Renal pelvis (tissue), 12 donors: ENCODE measurements at places on chromosomes 16 and 17. TPM values are rescaled to one million over a fixed set of nuclear protein-coding genes. Genes with fewer than 3 reads are reported as not detected.

DNA sequence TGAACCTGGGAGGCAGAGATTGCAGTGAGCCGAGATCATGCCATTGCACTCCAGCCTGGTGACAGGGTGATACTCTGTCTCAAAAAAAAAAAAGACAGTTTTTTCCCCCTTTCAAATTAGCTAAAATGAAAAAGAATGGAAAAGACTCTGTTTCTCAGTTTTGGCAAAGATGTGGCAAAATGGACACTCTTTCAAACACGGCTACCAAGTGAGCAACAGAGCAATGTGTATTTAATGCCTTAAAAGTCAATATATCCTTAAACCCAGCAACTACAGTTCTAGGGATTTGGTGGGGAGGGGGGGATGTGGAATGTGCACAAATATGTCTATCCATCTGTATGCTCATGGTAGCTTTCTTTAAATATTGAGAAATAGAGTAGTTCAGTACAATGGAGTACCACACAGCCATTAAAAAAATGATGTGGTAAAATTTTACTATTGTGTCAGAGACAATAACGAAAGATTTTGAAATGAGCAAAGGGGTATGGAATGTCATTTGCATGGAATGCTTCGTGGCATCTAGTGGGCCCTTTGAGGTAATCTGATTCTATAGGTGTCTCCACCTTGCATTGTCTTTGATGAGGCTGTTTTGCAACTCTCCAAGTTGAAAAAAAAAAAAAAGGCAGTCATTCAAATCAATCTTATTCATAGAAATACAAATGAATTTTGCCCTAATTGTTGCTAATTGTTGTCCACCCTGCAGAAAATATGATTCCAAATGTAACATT lies 108.1 kb downstream of the AXIN2 start:
- DNase-seq = no peak

- DNase-seq = no peak
Observed at GRCh38 chr17:34633351-34633750, 54.0 kb downstream of the TMEM132E start.

GRCh38 chr17:61447358-61447757 lies 4.9 kb upstream of the TBX4 start:
- DNase-seq = no peak

GRCh38 chr16:29232811-29233704 lies 173.5 kb downstream of the NPIPB11 start:
- no peak for DNase-seq

- DNase-seq = peak; percentile 78
Observed at GRCh38 chr17:29291163-29291752, 2.7 kb downstream of the NUFIP2 start.

DNA sequence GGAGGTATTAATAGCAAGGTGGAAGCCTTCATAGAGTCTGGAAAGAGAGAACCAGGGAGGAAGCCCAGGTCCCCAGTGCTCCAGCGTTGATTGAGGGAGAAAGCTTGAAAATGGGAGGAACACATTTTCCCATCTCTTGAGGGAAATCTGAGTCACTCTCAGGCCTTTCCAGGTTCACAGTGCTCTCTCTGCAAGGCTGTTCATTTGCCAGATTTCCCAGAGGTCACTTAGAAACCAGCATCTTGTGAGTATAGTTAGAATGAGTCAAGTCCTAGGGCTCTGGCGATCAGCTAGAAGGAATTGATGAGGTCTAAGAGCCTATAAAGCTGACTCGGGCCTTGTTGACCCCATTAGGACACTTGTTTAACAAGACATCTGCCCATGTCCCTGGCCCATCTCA lies 17.7 kb upstream of the ZNF594 start:
- DNase-seq = no peak

GRCh38 chr16:4017807-4018206 lies 98.4 kb downstream of the ADCY9 start:
- no peak for DNase-seq

- DNase-seq = no peak
Observed at GRCh38 chr16:16041196-16041892, 91.9 kb downstream of the ABCC1 start.

DNA sequence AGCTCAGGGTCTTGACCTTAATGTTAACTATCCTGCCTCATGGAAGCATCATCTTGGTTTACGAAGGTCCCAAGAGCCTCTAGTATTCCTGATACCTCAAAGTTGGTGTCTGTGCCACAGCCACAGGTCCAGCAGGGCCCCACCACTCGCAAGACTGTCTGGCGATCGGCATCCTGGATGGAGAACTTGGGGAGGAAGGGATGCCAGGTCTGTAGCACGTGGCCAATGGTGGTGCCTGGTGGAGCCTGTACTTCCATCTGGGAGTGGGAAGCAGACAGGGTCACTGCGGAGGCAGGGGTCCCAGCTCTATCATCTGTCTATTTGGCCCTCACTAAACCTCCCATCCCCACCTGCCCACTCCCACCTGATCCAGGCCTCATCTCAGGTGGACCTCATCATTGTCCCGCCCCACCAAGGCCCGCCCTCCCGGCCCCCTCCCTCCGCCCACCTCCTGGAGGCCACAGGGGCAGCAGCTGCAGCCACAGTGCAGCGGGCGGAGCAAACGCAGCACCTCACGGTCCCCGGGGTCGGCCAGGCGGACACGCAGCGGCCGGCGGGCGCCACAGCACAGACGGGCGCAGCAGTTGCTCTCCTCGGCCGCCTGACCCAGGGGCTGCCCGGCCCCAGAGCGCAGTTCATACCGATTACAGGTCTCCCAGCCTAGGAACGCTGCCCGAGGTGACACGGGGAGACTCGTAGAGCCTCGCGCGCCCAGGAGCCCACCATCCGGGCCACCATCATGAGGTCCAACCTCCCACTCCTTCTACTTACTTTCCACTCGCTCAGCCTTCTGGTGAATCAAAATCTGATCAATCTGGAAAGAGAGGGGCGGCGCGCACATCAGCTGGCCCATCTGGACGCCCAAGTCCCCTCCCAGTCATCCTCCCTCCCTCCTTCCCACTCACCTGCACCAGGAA lies 1.4 kb downstream of the PLSCR3 start:
- no peak for DNase-seq

DNA sequence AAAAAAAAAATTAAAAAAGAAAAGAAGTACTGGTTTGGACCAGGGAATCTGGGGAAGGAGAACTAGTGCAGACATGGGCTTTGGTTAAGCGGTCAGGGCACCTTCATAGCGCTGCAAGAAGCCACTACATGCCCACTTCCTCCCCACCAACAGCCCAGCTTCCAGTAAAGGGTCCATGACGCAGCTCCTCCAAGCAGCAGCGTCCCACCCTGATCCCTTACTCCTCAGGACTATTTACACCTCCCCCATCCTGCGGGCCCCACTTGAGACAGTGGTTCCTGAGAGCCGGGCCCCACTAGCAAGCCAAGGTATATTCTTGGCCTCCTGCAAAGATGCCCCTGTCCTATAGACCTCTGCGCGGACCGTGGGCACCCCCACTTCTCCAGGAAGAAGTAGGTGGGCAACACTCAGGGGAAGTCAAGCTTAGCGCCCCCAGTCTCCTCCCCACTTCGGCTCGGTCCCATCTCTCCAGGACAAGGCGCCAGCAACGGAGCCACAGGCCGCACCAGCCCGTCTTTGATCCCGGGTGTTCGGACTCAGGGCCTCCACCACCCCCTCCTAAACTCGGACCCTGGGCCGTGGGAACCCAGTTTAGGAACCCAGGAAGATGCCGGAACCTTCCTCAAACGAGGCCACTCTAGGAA lies 913 bp upstream of the PRR14 start:
- DNase-seq = no peak

DNA sequence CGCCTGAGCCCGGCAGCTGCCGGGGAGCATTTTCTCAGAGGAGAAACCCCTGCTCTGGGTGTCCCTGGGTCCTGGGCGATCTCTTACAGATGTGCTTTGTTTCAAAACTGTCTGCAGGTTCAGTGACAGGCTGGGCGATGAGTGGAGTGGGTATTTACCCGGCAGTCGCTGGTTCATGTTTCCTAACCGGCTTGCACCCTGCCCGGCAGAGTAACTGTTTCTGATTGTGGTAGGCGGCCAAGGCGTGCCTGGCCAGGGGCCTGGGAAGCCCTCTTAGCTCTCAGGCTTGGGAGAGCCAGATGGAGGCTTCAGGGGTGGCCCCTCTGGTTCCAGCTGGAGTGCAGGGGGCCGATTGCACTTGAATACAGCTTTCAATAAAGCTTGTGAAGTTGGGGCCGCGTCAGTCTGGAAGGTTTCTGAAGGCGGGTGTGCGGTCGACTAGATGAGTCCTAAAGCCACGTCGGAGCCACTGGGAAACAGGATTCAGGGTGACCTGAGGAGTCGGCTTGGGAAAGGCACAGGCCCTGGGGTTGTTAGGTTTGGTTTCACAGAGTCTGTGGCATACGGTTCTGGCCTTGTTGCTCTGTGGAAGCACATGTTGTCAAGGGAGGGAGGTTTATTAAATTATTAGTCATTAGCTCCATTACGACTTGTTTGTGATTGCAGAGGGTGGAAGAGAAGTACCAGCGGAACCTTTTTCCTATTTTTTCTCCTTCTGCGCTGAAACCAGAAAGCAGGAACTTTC lies 1.4 kb downstream of the BAIAP2 start:
- no peak for DNase-seq

- DNase-seq = peak; percentile 58
Observed at GRCh38 chr17:75152922-75153779, 1.2 kb downstream of the JPT1 start.

- DNase-seq = no peak
Observed at GRCh38 chr16:48958681-48959080, 323.0 kb downstream of the CBLN1 start.

- no peak for DNase-seq
Observed at GRCh38 chr17:50863221-50863843, 2.8 kb downstream of the TOB1 start.

Gene GUCY2D
- polyA plus RNA-seq = 0.40 TPM

Gene KRTAP2-3
- not detected for polyA plus RNA-seq

Gene MINK1
- 51.2 TPM for polyA plus RNA-seq

Gene PIMREG
- 20.8 TPM for polyA plus RNA-seq

Gene MEOX1
- 16.1 TPM for polyA plus RNA-seq

Gene OR3A2
- 0.18 TPM for polyA plus RNA-seq

Gene RASL10B
- polyA plus RNA-seq = 17.1 TPM

Gene FLYWCH2
- polyA plus RNA-seq = 26.6 TPM

Gene GPR139
- not detected for polyA plus RNA-seq

Gene ASGR2
- polyA plus RNA-seq = 2.5 TPM

Gene PIK3R5
- 0.84 TPM for polyA plus RNA-seq
